ENCODE measurements at places on chromosomes 2 and 18. TPM values are rescaled to one million over a fixed set of nuclear protein-coding genes. Genes with fewer than 3 reads are reported as not detected.
A peak's percentile ranks its signal among the peaks of the same experiment; 100 is the strongest.

GRCh38 chr2:207133820-207134519 is 31.8 kb downstream of the KLF7 start:
- no peaks in the 10 kb centered on the region for H3K36me3 ChIP-seq
- H3K27me3 ChIP-seq: no peaks in the 10 kb centered on the region
- H3K4me3 ChIP-seq: peak overlapping the region; percentile 52

DNA sequence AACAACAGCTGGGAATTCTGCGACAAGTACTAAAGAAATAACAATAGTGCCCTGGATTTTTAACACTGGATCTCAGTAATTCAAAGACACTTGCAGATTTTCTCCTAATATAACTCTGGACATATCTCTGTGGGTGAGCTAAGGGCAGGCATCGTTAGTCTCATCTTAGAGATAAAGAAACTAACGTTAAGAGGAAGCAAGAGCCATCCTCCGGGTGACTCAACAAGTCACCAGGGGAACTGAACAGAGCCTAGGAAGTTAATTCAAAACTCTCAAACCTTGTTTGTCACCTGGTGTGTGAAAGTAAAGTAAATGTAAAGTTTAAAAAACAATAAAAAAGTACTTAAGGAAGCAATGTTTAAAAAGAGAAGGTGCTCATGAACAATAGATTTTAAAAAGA is 41.6 kb upstream of the NRP2 start:
- DNase-seq: no peak
- no peaks in the 10 kb centered on the region for H3K27me3 ChIP-seq
- no peak overlapping the region for H3K27ac ChIP-seq
- no peaks in the 10 kb centered on the region for H3K36me3 ChIP-seq

- no peak overlapping the region for H3K4me3 ChIP-seq
- H3K27me3 ChIP-seq: no peaks in the 10 kb centered on the region
- no peak overlapping the region for H3K27ac ChIP-seq
- no peak for DNase-seq
Measured at GRCh38 chr2:153347818-153348495, 130.6 kb downstream of the RPRM start.

- no peaks in the 10 kb centered on the region for H3K4me1 ChIP-seq
- H3K27me3 ChIP-seq: no peaks in the 10 kb centered on the region
- DNase-seq: no peak
- no peak overlapping the region for H3K4me3 ChIP-seq
- no peaks in the 10 kb centered on the region for H3K36me3 ChIP-seq
- H3K27ac ChIP-seq: no peak overlapping the region
Measured at GRCh38 chr2:67142071-67142470, 255.1 kb upstream of the ETAA1 start.

DNA sequence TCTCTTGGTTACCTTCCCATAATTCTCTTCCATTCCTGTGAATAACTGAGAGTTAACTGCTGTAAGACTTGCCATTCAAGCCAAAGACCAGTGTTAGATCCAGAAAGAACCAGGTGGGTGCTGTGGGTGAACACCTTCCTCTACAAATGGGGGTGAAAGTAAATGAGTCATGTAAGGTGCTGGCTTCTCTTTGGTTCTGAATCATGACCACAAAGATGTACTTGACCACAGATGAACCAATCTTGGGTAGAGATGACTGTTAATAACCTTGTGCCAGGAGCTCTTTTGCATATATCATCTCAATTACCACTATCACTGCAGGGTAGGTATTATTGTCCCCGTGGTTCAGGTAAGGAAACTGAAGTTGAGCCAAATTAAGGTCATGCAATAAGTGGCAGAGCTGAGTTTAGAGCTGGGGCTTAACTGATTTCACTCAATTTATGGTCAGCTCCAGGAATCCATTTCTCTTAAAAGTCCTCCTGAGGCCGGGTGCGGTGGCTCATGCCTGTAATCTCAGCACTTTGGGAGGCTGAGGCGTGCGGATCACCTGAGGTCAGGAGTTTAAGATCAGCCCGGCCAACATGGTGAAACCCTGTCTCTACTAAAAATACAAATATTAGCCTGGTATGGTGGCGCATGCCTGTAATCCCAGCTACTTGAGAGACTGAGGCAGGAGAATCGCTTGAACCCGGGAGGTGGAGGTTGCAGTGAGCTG is 244.9 kb upstream of the CXCR4 start:
- no peaks in the 10 kb centered on the region for H3K36me3 ChIP-seq
- no peak overlapping the region for H3K27ac ChIP-seq
- H3K4me3 ChIP-seq: no peak overlapping the region
- no peaks in the 10 kb centered on the region for H3K27me3 ChIP-seq
- H3K4me1 ChIP-seq: peaks cover 5% of the 10 kb centered on the region

Gene KCNJ13
- total RNA-seq: not detected

DNA sequence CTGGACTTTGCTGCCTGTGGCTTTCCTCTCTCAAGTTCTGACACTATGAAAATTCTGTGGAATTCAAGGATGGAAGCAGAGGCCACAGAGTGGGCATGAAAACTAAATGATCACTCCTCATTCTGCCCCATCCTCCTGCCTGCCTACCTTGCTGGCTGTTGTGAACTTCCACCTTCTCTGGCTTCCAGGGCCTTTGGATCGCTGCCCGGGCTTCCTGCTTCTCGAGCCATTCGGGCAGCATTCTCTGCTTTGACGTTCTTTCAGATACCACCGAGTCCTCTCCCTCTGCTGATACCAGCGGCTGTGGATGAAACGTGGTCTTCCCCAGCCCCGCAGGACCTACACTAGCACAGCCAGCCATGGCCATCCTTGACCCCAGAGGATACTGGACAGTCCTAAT is 327.7 kb upstream of the SLC14A2 start:
- H3K27ac ChIP-seq: no peak overlapping the region
- no peaks in the 10 kb centered on the region for H3K27me3 ChIP-seq
- no peaks in the 10 kb centered on the region for H3K4me1 ChIP-seq
- no peak overlapping the region for H3K4me3 ChIP-seq
- no peaks in the 10 kb centered on the region for H3K36me3 ChIP-seq

DNA sequence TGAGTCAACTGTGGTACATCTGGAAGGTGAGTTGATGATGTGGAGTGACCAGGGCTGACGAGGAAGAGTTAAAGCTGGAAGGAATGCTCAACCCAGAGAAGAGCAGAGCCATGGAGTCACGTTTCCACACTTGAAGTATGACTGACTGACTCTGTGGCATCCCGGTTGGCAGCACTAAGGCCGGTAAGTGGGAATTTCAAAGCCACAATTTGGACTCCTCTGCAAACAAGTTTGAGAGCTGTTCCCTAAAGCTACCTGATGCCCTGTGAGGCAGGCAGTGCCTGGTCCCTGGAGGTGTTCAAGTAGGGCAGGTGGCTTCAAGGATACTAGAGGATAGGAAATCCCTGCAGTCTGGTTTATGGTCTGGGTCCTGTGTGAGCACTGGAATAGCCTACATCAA is 69.3 kb upstream of the ITGB6 start:
- peak overlapping the region; percentile 77 for H3K4me3 ChIP-seq
- H3K4me1 ChIP-seq: peaks cover 27% of the 10 kb centered on the region
- no peaks in the 10 kb centered on the region for H3K36me3 ChIP-seq
- no peak for DNase-seq
- peak overlapping the region; percentile 98 for H3K27ac ChIP-seq
- H3K27me3 ChIP-seq: no peaks in the 10 kb centered on the region

DNA sequence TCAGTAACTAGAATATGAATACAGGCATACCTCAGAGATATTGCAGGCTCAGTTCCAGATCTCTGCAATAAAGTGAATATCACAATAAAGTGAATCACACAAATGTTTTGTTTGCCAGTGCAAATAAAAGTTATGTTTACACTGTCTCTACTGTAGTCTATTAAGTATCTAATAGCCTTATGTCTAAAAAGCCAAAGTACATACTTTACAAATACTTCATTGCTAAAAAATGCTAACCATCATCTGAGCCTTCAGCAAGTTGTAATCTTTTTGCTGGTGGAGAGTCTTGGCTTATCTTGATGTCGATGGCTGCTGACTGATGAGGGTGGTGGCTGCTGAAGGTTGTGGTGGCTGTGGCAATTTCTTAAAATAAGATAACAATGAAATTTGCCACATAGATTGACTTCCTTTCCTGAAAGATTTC is 159.4 kb downstream of the MYO1B start:
- DNase-seq: no peak
- no peaks in the 10 kb centered on the region for H3K27me3 ChIP-seq
- peaks cover 9% of the 10 kb centered on the region for H3K36me3 ChIP-seq
- H3K27ac ChIP-seq: no peak overlapping the region
- no peak overlapping the region for H3K4me3 ChIP-seq

DNA sequence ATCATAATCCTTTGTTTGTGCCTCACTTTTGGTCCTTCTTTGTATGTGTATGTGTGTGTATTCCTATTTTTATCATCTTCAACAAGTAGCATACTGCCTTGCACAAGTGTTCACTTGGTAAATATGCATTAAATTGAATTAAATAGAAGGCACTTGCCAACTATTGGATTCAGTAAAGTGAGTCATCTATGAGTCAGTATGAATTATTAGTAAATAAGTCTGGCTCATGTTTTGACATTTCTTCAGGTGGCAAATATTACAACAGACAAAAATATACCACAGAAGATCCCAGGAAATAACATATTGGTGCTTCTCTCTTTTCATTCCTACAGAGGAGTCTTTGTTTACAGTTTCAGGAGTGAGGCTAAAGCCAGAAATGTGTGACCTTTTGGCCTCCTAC is 84.1 kb downstream of the CDK15 start:
- no peak for DNase-seq
- H3K4me3 ChIP-seq: no peak overlapping the region
- H3K4me1 ChIP-seq: no peaks in the 10 kb centered on the region
- no peaks in the 10 kb centered on the region for H3K36me3 ChIP-seq
- H3K27ac ChIP-seq: no peak overlapping the region
- H3K27me3 ChIP-seq: no peaks in the 10 kb centered on the region

Gene RAB12
- 55.0 TPM for total RNA-seq

DNA sequence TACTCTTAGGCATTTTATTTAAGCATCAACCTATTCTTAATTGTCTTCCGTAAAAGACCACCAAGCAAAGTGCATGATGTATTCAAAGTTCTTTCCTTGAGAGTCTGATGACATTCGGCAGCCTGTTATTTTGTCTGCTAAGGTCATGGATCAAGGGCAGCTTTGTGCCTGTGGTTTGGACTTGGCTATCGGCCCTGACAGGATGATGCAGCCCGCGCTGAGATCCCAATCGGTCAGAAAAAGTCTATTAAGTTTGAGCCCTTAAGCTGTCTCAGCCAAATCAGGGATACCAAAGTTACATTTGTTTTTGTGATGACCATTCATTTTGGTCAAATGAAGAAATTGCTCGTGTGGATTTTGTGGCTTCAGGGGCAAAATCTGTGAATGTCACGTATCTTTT is 718.9 kb upstream of the FANCL start:
- no peak for DNase-seq
- no peaks in the 10 kb centered on the region for H3K4me1 ChIP-seq
- no peaks in the 10 kb centered on the region for H3K27me3 ChIP-seq
- H3K4me3 ChIP-seq: no peak overlapping the region
- no peaks in the 10 kb centered on the region for H3K36me3 ChIP-seq

Gene DPYSL5
- not detected for total RNA-seq

GRCh38 chr2:230902180-230902899 is 22.7 kb downstream of the GPR55 start:
- no peak overlapping the region for H3K4me3 ChIP-seq
- H3K27ac ChIP-seq: no peak overlapping the region
- no peaks in the 10 kb centered on the region for H3K27me3 ChIP-seq
- H3K36me3 ChIP-seq: no peaks in the 10 kb centered on the region
- DNase-seq: no peak

DNA sequence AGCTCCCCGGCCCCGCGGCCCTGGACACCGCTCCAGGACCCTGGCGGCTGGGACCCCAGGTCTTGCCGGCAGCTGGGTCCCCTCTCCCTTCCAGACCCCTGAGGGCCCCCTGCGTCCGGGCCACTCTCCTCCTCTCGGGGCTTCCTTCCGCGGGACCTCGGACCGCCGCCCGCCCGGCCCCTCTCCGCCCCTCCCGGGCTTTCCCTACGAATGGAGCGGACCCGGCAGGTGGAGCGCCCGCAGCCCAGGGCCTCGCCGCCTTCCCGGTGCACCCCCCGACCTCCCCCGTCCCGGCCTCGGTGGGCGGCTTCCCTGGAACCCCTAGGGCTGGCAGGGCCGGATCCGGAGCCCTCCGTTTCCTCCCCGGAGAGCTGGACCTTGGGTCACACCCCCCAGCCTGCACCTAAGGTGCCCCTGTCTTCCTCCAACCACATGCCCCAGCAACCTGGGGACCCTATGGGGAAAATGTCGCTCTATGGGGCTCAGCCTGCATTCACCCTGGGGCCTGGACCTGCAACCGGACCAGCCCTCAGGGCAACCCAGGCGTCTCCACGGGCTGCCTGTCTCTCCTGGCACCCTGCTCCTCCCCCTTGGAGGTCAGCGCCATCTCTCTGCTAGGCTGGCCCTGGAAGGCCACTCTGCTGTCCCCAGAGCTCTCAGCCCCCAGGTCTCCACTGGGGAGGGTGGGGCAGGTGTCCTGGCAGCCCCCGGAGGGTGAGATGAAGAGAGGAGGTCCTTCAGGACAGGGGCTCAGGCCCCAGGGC is 730 bp downstream of the B3GNT7 start:
- H3K27me3 ChIP-seq: no peaks in the 10 kb centered on the region
- H3K36me3 ChIP-seq: peaks cover 10% of the 10 kb centered on the region
- H3K27ac ChIP-seq: peak overlapping the region; percentile 43
- DNase-seq: no peak
- peaks cover 64% of the 10 kb centered on the region for H3K4me1 ChIP-seq
- H3K4me3 ChIP-seq: peak overlapping the region; percentile 73

- H3K36me3 ChIP-seq: no peaks in the 10 kb centered on the region
- H3K27ac ChIP-seq: peak overlapping the region; percentile 85
- peaks cover 27% of the 10 kb centered on the region for H3K4me1 ChIP-seq
- H3K4me3 ChIP-seq: peak overlapping the region; percentile 60
- peak; percentile 72 for DNase-seq
Measured at GRCh38 chr2:222993920-222994650, 57.9 kb upstream of the KCNE4 start.

DNA sequence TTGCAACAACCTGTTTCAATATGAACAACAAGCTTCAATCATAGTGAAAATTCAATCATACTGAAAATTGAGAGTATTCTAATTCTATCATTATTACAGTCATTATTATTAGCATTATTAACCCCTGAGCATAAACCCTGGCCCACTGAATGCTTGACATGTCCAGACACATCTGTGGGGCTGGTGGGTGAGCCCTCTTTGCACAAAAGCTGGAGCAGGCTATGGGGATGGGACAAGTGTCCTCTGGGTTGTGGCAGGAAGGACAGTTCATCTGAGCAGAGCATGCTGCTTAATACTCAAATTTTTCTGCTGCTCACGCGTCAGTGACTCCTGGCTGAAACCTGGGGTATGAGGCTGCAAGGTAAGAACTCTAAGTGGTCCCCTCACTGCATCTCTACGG is 451.1 kb upstream of the POU3F3 start:
- H3K36me3 ChIP-seq: no peaks in the 10 kb centered on the region
- H3K4me1 ChIP-seq: no peaks in the 10 kb centered on the region
- H3K27ac ChIP-seq: no peak overlapping the region
- H3K27me3 ChIP-seq: no peaks in the 10 kb centered on the region
- no peak for DNase-seq

Gene LRPPRC
- 55.4 TPM for total RNA-seq

Gene TGFA
- total RNA-seq: 1.1 TPM

DNA sequence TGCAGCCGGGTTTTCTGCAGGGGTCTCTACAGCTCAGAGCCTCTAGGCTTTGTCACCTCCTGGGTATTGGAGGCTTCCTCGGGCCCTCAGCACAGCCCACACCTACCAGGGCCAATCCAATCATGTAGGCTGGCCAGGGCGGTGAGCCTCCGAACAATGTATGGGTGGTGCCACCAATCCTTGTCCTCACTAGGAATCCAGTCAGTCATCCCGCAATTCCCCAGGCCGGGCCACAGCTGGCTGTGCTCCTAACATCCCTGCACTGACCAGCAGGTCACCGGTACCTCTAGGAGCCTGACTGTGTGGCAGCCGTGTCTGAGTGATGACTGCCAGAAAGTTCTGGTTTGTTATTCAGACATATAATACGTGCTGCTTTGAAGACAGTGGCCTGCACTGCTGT is 129.4 kb downstream of the SH3RF3 start:
- DNase-seq: no peak
- peaks cover 37% of the 10 kb centered on the region for H3K4me1 ChIP-seq
- H3K27ac ChIP-seq: no peak overlapping the region
- no peaks in the 10 kb centered on the region for H3K27me3 ChIP-seq
